Hematopoietic multipotent progenitor cell treated with erythropoietin and hydrocortisone succinate and interleukin-3 and kit ligand, for 6 days (in vitro differentiated cells): ENCODE measurements at places on chromosomes 4 and X.
A peak's percentile ranks its signal among the peaks of the same experiment; 100 is the strongest.

DNA sequence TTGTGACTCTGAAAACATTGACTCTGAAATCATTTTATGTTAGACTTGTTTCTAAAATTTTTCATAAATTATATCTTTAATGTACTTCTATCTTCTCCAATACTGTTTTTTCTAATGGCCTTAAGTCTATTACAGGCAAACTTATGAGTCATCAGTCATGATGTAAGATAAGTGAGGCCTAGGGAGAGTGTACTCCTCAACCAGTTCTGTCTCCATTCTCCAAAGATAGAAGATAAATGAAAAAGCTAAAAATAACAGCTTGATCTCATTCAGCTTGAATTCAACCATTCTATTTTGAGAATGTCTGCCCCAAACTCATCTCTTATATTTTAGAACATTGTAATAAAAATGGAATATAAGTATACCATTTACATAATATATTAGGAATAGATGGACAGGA, 34.5 kb downstream of the STBD1 start:
- DNase-seq, result peak; percentile 62

GRCh38 chr4:98566361-98567008, 91.9 kb downstream of the TSPAN5 start:
- DNase-seq, result no peak

- DNase-seq, result peak; percentile 27
Measured at GRCh38 chr4:7156761-7157488, 35.4 kb upstream of the SORCS2 start.

GRCh38 chr4:79358438-79358837, 32.6 kb upstream of the NAA11 start:
- no peak for DNase-seq

- DNase-seq, result no peak
Measured at GRCh38 chr4:48603366-48604003, 113.4 kb downstream of the ZAR1 start.

GRCh38 chr4:173192375-173193162, 24.0 kb downstream of the GALNT7 start:
- DNase-seq, result peak; percentile 63

GRCh38 chr4:80726471-80726870, 304.0 kb upstream of the BMP3 start:
- no peak for DNase-seq

- no peak for DNase-seq
Measured at GRCh38 chr4:78742300-78742699, 33.9 kb upstream of the BMP2K start.

GRCh38 chr4:184616633-184617551, 32.4 kb downstream of the CASP3 start:
- DNase-seq, result no peak

- DNase-seq, result no peak
Measured at GRCh38 chr4:152851226-152851625, 71.5 kb downstream of the ARFIP1 start.

- DNase-seq, result no peak
Measured at GRCh38 chr4:174553828-174554227, 31.5 kb upstream of the HPGD start.

DNA sequence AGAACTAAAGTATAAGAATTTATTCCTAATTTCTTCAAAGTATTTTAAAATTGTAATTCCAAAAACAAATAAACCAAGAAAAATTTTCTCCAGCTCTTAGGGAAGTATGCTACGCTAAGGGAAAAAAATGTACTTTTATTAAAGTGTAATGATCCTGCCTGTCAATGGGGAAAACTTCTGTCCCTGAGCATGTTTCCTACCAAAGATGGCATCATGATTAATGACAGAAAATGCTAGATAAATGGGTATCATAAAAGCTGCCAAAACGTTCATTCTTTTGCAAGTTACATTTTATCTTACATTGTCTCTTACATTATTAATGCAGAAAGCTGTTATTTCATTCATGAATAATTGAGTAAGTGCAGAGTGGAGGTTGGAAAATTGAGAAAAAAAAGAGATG, 443.4 kb downstream of the TECRL start:
- DNase-seq, result no peak

GRCh38 chrX:110414679-110415439, 56.2 kb downstream of the RTL9 start:
- no peak for DNase-seq
